ENCODE measurements at places on chromosomes 7 and 10. TPM values are rescaled to one million over a fixed set of nuclear protein-coding genes. Genes with fewer than 3 reads are reported as not detected.
A peak's percentile ranks its signal among the peaks of the same experiment; 100 is the strongest.

DNA sequence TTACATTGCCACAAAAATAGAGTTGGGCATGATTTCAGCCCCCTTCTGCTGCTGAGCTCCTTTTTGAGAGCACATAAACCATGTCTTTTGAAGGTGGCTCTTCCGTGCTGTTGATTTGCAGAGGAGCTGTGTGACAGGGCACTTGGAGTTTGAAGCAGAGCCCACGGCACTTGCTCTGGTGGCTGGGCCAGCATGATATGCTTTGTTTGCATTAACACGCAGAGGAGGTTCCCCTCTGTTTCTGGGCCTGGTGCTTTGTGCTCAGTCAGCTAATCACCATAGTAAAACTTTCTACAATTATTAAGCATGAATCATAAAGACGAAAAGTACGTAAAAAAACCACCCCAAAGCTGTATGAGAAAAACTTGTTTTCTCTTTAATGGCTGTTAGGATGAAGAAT lies 40.1 kb downstream of the RBM33 start:
- no peak for DNase-seq

The MOGAT3 gene
- total RNA-seq: not detected

DNA sequence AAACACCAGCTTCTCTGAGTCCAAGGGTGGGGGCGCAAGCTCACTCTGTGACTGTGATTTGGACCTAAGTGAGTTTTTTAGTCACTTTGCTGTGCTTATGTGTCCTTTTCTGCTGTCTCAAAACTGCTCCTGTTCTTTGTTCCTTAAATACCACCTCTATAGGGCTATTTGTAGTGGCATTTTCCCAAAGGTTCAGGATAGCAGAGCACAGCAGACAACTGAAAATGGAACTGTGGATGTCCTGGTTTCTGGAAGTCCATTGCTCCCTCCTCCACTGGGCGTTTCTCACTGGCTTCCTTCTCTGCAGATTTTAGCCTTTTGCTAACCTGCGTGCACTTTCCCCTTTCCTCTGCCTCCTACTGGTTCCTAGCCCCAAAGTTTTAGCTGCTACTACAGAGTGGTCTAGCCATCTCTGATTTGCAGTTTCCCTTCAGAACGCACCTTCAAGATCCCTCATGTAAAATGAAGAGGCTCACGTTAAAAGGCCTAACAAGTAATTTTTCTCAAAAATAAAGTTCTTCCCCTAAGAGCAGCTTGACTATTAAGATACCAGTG lies 25.6 kb downstream of the BLVRA start:
- no peak for DNase-seq

GRCh38 chr10:112650588-112651030 lies 203.6 kb downstream of the VTI1A start:
- DNase-seq: no peak

- no peak for DNase-seq
These were observed 239.2 kb upstream of the PRKCQ start for GRCh38 chr10:6819301-6819700.

GRCh38 chr7:5226921-5227785 lies 37.1 kb downstream of the WIPI2 start:
- no peak for DNase-seq

The BTBD16 gene
- total RNA-seq: not detected

- no peak for DNase-seq
These were observed 776 bp downstream of the PEX1 start for GRCh38 chr7:92527300-92528187.

GRCh38 chr10:72637398-72637857 lies 11.5 kb upstream of the MICU1 start:
- no peak for DNase-seq

DNA sequence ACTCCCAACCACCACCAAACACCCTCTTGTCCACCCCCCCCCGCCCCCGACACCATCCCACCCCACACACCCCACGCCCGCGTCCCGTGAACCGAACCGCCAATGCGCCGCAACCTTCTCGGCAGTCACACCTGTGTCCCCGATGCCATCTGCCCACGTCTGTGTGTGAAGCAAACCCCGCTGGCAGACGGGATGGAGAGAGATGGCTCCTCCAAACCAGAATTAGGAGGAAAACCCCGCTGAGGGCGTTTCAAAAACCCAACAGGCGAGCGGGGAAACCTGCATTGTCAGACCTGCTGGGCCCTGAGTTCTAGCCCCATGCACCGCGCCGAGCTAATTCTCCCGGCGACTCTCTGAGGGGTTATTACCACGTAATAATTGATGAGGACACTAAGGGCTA lies 28.6 kb upstream of the KCNK18 start:
- DNase-seq: no peak

GRCh38 chr10:107043461-107043860 lies 121.0 kb downstream of the SORCS1 start:
- no peak for DNase-seq

The LIPF gene
- total RNA-seq: not detected

GRCh38 chr7:44754802-44755697 lies 6.4 kb downstream of the ZMIZ2 start:
- DNase-seq: no peak

- no peak for DNase-seq
These were observed 308.8 kb upstream of the ZNF32 start for GRCh38 chr10:43957267-43958070.

The GSAP gene
- total RNA-seq: 14.7 TPM

DNA sequence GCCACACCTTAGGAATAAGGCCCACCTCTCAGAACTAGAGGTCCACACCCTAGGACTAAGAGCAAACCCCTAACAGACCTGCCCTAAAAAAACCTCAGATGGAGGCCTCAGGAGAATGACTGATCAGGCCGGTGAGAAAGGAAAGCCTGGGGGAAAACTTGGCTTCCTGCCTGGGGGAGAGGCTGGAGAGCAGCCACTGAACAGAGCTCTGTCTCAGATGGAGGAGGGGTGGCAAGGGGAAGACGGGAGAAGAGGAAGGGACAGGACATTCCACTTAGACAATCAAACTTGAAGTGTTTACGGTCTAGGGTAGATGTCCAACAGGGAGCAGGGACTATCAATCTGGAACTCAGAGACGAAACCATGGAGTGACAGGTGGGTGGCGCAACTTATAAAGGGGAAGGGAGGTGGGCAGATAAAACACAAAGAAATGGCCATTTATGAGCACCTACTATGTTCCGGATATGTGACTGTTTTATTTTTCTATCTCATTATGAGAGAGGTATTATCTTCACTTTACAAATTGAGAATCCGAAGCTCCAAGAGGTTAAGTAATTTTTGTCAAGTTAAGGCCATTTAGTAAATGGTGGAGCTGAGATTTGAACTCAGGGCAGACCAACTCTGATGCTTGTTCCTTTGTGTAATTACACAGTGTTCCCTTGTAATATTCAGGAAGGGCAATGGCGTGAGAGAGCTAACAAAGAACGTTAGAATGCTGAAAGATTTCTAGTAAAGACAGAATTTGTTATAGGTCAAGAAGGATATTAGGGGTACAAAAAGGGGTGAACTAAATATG lies 82.6 kb downstream of the DNMBP start:
- no peak for DNase-seq

The PVRIG gene
- 0.40 TPM for total RNA-seq

DNA sequence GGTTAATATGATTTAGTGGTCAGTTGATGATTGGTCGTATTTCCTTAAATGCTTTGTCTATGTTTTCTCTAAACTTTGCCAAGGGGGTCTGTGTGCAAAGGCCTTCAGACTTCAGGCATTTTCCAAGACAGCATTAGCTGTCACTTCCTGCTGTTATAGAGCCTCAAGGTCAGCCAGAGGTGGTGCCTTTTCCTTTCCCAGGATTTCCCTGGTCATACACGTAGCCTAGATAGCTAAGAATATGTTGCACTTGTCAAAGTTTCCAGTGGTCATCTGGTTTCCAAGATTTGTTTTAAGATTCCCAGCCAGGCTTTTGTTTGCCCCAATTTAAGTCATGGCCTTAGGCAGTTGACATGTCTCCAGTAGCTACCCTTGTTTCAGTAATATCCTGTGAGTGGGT lies 133.2 kb upstream of the IGFBP3 start:
- no peak for DNase-seq

DNA sequence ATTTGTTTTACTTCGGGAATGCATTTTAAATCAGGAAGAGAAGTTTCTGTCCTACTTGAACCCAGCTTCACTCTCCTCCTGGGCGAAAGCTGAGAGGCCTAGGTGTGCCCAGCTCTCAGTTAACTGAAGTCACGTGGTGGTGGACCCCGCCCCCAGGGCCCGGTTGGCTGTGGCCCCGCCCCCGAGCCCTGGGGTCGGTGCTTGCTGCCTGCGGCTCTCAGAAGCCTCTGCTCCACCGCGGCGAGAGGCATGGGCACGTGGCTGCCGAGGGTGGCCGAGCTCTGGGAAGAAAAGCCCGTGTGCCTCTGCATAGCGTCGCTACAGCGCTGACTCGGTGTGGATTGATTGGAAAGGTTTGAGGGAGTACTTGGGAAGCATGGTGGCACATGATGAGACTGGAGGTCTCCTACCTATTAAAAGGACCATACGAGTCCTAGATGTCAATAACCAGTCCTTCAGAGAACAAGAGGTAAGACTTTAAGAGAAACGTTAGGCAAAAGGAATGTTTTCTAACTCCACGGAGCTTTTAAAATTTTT lies 34.1 kb downstream of the NET1 start:
- DNase-seq: peak; percentile 41

DNA sequence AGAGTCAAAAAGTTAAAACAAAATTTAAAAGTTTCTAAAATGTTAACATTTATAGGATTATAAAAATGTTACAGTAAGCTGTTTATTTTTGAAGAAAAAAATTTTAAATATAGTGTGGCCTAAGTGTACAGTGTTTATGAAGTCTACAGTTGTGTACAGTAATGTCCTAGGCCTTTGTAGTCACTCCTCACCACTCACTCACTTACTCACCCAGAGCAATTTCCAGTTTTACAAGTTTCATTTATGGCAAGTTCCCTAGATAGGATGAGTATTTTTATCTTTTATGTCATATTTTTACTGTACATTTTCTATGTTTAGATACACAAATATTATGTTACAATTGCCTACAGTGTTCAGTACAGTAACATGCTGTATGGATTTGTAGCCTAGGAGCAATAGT lies 419.9 kb downstream of the ARL4A start:
- DNase-seq: no peak

- DNase-seq: no peak
These were observed 231.1 kb upstream of the FOXP2 start for GRCh38 chr7:114183311-114184088.

DNA sequence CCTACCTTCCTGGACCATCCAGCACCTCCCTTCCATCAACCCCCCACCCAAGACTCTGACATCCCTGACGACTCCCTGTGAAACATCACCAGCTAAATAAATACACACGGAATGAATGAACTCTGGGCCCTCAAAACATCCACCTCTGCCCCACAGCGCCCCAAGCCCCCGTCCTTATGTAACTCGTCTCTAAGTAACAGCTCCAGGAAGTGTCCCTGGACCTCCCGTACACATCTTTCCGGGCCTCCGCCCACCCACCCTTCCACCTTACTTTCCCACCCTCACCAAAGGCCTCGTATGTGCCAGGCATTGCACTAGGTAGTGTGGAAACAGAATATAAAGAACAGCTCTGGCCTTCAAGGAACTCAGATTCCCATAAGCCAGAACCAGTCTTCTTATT lies 27.7 kb upstream of the SLIT1 start:
- no peak for DNase-seq

The CABCOCO1 gene
- 0.38 TPM for total RNA-seq

DNA sequence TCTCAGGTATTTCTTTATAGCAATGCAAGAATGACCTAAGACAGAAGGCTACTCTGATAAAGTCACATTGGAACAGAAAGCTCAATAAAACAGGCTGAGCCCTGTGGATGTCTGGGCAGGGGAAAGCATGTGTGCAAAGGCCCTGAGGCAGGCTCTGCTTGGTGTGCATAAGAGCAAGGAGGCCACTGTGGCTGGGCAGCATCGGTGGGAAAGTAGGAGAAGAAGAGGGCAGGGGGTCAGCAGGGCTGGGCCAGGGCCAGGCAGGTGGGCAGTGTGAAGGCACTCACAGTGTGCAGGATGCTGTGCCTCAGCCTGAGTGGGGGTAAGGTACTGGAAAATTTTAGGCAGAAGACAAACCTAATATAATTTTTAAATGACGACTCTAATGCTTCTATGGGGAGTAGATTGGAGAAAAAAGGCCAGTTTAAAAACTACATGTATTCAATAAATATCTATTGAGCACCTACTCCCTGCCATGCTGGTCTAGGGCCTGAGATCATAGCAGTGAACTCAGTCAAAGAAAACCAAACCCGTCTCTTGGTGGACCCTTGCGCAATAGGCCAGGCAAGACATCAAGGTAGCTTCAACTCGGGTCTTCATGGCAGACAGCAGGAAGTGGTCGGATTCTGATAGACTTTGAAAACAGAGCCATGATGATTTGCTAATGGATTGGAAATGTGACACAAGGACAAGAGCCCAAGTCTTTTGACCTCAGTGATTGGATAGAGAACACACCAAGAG lies 572.3 kb downstream of the TCERG1L start:
- DNase-seq: no peak

DNA sequence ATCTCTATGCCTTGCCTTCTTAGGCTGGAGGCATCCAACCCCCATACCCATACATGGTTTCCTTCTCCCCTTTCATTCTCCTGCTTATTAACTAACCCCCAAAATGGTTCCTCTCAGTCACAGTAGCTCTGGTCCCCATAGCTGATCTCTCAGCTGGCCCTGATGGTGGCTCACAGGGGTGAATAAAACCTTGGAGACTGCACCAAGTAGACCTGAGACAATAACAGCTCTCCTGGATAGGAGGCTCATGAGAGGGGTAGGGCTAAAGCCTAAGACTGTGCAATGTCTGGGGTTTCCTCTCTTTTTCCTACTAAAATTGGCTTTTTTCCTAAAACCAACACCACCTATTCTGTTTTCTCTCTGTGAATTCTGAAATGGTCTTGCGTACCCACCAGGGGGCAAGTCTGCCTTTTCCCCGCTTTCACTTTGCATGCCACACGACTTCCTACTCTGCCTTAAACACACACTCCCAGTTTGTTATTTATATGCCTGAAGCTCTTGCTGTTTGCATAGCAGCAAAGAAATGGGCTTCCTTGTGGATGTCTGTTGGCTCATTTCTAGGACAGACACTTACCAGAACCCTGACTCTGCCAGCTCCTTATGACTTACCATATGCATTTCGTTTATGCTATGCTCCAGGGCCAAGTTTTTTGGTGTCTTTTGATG lies 18.4 kb upstream of the PON1 start:
- DNase-seq: no peak

- DNase-seq: no peak
These were observed 14.0 kb downstream of the RBP3 start for GRCh38 chr10:47362199-47362598.

GRCh38 chr10:44995581-44995913 lies 5.2 kb upstream of the ZNF22 start:
- no peak for DNase-seq

GRCh38 chr7:32762925-32763293 lies 128.7 kb downstream of the KBTBD2 start:
- DNase-seq: no peak

- no peak for DNase-seq
These were observed 13.3 kb upstream of the ZNF273 start for GRCh38 chr7:64889686-64890162.

- DNase-seq: no peak
These were observed 974.5 kb downstream of the LRMDA start for GRCh38 chr10:76405922-76406321.

The RET gene
- total RNA-seq: 0.19 TPM

The ZNF736 gene
- total RNA-seq: 2.3 TPM

Measured in esophagus squamous epithelium (tissue), 5 donors.